ENCODE measurements at places on chromosomes 2 and 18.
A peak's percentile ranks its signal among the peaks of the same experiment; 100 is the strongest.

GRCh38 chr2:161128885-161129284, 31.3 kb upstream of the TANK start:
- no peak for DNase-seq

DNA sequence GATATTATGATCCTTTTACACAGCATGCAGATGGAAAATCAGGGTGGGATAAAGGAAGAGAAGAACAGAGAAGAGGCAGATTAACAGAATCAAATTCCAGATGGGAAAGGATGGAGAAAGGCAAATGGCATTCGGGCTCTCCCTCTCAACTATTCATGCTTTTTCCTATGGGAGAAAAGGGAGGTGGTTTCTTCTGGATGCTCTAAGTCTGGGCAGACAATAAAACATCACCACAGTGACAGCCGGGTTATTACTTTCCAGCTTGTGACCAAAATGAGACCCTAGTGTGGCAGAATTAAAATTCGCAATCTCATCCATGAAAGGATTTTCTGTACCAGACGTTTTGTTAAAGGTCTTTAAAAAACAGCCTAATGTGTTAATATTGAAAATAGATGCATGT, 440.7 kb downstream of the RND3 start:
- DNase-seq = no peak

DNA sequence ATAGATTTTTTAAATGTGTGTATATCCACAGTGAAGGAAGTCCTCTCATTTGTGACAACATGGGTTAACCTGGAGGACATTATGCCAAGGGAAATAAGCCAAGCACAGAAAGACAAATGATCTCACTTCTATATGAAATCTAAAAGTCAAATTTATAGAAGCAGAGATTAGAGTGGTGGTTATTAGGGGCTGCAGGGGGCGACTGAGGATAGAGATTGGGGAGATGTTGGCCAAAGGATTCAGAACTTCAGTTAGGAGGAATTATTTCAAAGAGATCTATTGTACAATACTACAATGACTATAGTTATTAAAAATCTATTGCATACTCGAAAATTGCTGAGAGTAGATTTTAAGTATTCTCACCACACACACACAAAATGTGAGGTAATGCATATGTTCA, 252.4 kb upstream of the SLC39A10 start:
- DNase-seq = peak; percentile 14

DNA sequence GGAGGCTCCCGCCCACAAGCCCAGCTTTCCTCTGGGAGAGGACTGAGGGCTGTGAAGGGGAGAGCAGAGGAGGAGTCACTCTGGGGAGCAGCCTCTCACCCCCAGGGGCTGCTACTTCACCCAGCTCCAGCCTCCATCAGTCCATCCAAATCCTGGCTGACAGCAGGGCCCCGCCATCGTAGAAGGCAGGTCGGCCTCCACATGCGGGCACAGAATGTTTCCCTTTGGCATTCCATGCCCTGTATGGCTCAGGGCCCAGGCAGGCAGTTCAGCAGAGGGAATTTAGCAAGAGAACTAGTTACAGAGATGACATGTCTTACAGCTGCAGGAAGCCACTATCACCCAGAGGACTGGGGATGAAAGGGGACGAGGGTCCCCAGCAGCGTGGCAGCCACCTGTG, 6.4 kb upstream of the ODC1 start:
- DNase-seq = no peak

- no peak for DNase-seq
Observed at GRCh38 chr2:158656492-158657229, 138.5 kb upstream of the DAPL1 start.

DNA sequence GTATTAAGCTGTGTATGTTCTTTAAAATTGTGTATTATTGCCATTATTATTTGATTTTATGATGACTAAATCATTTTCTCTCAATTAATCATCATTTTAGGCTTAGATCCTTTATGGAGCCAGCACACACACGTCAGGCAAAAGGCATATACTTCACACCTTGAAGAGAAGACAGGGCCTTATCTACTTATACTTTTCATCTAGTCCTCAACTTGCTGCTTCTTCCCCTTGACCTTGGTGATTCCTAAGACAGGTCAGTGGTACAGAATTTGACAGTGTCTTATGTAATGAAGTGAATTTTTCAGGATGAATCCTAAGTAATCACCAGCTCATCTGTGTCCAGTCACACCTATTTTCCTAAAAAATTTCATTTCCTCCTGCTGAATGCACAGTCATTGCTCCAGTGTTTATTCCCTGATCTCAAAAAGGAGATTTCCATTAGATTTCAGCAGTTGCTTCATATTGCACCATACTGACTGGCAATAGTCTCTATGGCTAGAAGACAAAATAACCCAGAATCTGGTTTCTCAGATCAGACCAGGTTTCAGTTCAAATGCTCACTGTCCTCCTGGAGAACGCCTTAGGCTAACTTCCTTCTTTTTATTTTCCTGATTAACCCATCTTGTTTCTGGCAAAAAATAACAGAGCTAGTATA, 235.7 kb downstream of the PTH2R start:
- no peak for DNase-seq

DNA sequence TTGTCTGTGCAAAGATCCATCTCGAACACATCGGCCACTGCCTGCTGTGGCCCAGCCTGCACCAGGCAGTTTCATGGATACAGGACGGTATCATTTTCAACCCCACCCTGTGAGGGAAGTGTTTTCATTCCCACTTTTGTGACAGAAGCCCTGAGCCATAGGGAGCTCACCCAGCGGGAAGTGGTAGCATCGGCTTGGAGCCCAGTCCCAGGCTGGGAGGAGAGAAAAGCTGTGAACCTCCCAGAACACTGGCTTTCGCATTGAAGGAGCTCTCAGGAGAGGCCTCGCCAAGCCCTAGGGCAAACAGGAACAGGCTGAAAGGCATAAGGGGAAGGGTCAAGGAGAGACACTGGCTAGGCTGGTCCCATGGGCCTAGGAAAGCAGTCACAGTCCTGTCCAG, 166.1 kb downstream of the TFCP2L1 start:
- DNase-seq = no peak

DNA sequence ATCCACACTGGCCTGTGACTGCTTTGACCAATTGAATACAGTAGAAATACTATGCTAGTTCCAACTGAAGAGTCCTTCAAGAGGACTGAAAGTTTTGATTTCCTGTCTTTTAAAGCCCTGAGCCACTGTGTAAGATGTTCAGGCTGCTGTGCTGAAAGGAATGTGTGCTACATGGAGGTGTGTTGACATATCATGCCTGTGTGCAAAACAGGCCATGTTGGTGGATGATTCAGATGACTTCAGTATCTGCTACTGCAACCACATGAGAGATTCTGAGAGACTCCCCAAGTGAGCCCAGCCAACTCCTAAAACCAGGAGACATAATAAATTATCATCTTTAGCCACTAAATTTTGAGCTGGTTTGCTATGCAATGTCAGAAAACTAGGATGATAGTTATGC, 662.9 kb downstream of the ZEB2 start:
- DNase-seq = no peak

DNA sequence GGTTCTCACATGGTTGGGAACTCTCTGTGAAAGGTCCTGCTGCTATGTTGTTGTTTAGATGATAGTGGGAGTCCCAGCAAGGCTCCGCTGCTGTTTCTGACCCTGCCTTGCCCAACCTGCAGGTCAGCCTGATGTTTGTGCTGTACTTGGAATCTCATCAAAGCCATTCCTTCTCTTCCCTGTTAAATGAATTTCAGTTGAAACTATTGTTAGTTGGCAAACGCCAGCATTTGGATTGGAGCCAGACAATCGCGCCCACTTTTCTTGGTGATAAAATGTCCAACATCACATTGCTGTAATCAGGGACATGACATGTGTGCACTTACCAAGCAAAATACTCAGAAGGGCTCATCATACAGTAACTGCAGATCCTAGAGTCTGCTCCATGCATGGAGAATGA, 12.8 kb upstream of the TWSG1 start:
- no peak for DNase-seq

DNA sequence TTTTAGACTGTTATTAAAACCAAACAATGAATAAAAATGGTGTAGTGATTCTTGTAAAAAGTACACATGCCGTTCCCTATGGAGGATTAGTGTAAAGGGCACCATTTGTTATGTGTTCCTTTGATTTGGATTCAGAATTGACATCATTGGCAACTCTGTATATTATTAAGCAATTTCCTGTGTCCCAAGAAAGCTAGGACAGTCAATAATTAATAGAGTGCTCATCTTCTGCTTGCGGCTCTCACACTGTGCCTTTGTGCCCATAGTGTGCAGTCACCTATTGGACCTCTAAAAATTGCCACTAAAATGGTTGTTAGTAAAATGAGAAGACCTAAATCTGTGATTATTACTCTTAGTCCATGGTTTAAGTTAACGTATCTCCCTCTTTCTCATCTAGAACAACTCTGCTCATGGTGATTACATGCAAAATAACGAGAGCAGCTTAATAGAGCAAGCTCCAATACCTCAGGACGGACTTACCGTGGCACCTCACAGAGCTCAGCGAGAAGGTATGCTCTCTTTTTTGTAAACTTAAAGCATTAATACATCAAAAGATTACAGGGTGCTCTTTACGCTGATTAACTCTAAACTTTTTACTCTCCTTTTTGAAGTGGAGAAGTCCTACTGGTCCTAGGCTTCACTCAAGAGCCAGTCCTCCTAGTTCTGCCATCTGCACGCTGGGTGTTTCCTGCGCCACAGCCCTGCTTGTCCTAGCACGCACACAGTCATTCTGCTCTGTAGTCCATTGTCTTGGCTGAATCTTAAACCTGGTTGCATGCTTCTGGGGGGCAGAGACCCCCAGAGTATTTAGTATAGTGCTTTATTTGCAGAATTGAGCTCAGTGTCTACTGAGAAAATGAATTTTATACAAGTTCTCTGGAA, 16.7 kb downstream of the ZCCHC2 start:
- no peak for DNase-seq

DNA sequence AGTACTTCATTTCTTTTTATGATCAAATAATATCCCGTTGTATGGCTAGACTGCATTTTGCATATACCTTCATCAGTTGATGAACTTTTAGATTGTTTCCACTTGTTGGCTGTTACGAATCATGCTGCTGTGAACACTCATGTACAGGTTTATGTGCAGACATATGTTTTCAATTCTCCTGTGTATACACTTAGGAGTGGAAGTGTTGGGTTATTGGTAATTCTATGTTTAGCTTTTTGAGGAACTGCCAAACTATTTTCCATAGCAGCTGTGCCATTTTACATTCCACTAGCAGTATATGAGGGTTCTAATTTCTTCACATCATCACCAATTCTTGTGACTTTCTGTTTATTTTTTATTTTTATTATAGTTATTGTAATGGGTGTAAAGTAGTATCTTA, 32.1 kb upstream of the LCLAT1 start:
- no peak for DNase-seq

GRCh38 chr2:50612306-50612705, 419.6 kb downstream of the NRXN1 start:
- DNase-seq = no peak

DNA sequence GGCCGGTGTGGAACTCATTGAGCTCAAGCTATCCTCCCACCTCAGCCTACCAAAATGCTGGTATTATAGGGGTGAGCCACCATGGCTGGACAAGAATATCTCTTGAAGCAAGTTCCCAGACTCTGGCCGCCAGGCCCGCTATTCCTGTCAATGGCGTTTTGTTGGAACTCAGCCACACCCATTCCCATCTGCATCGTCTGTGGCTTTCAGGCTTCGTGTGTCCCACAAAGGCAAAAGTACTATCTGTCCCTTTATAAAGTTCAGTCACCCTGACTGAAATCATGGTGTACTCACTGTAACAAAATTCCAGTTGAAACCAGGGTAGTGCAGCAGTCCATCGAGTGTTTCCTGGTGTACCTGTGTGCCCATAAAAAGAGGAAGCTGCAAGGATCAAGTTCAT, 96.7 kb downstream of the SH3BP4 start:
- no peak for DNase-seq

GRCh38 chr2:201886504-201886903, 80.2 kb downstream of the CDK15 start:
- DNase-seq = no peak

DNA sequence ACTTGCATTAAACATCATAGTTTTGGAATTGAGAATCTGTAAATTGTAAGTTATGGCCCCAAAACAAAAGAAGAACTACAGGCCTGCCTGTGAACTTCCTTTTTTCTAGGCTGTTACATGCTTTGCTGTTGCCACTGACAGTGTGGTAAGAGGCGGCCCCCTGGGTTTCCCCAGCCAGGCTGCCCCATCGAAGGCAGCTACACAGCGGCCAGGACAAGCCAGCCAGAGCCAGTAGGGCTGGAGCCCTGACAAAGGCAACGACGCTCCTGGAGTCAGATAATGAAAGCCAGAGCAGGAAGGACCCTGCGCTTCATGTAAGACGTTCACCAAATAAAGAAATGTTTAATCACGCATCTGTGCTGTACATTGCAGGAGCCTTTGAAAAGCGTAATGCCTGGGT, 55.0 kb downstream of the ANKRD44 start:
- DNase-seq = peak; percentile 88

DNA sequence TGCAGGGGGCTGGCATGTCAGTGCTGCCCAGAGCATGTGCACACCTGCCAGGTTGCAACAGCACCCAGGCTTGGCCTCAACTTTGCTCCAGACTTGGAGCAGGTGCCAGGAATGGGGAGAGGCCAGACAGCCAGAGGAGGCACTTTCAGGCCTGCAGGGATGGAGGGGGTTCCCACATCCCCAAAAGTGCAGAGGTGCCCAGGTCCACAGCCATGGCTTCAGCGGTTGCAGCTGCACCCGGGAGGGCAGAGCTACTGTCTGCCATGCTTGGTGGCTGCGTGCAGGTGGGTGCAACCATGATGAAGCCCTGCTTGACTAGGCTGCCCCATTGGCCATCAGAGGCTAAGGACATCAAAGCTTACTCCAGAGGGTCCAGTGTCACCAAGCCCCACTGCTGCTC, 196.8 kb upstream of the VRK2 start:
- DNase-seq = no peak

DNA sequence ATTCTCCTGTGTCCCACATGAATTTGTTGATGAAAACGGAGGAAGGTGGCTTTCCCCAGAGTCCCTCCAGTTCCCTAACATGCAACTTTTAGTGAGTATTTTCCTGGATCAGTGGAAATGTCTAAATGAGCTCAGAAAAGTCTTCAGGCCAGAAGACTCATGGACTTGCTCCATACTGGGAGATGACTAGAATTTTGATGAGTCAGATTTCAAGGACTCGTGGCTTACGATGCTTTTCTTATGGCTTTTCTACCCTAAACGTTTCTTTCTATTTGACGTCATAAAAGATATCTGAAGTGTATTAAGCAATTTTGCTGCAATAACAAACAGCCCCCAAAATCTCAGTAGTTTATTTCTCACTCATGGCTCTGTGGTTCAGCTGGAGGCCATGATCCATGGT, 397.6 kb downstream of the FBXO15 start:
- no peak for DNase-seq

All from CD4-positive, alpha-beta T cell treated with Interleukin-1 beta for 1 hour (primary cell).